ENCODE measurements at places on chromosomes 7 and 10. TPM values are rescaled to one million over a fixed set of nuclear protein-coding genes. Genes with fewer than 3 reads are reported as not detected.
A peak's percentile ranks its signal among the peaks of the same experiment; 100 is the strongest.

DNA sequence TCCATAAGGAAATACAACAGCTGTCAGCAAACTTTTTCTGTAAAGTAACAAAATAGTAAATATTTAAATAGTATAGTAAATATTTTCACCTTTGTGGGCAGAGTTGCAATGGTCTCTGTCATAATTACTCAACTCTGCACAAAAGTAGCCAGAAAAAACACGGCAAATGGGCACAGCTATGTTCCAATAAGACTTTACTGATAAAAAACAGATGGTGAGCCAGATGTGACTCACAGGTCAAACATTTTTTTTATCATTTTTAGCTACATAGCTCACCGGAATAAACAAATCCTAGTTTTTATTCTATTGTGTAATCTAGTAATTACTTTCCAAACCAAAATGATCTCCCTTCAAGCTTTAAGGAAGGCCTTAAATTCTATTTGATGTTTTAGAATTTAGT is 55.3 kb downstream of the NCAPG2 start:
- no peaks in the 10 kb centered on the region for H3K27me3 ChIP-seq
- no peaks in the 10 kb centered on the region for H3K4me1 ChIP-seq
- peaks cover 27% of the 10 kb centered on the region for H3K36me3 ChIP-seq
- DNase-seq = no peak

GRCh38 chr7:77813180-77813579 is 14.6 kb downstream of the PHTF2 start:
- no peak for DNase-seq
- H3K27me3 ChIP-seq = no peaks in the 10 kb centered on the region
- no peak overlapping the region for H3K27ac ChIP-seq
- no peaks in the 10 kb centered on the region for H3K4me1 ChIP-seq

- H3K4me3 ChIP-seq = no peak overlapping the region
- H3K4me1 ChIP-seq = no peaks in the 10 kb centered on the region
- no peak for DNase-seq
- no peaks in the 10 kb centered on the region for H3K27me3 ChIP-seq
Observed at GRCh38 chr10:88288320-88289059, 294.6 kb downstream of the RNLS start.

- H3K27ac ChIP-seq = no peak overlapping the region
- H3K36me3 ChIP-seq = peaks cover 8% of the 10 kb centered on the region
- H3K4me3 ChIP-seq = no peak overlapping the region
- no peaks in the 10 kb centered on the region for H3K4me1 ChIP-seq
- no peak for DNase-seq
Observed at GRCh38 chr7:2134740-2135139, 98.0 kb downstream of the MAD1L1 start.

- no peaks in the 10 kb centered on the region for H3K4me1 ChIP-seq
- H3K27me3 ChIP-seq = no peaks in the 10 kb centered on the region
- no peaks in the 10 kb centered on the region for H3K36me3 ChIP-seq
- no peak overlapping the region for H3K4me3 ChIP-seq
- DNase-seq = no peak
- H3K27ac ChIP-seq = no peak overlapping the region
Observed at GRCh38 chr7:117472335-117472734, 7.5 kb upstream of the CFTR start.

DNA sequence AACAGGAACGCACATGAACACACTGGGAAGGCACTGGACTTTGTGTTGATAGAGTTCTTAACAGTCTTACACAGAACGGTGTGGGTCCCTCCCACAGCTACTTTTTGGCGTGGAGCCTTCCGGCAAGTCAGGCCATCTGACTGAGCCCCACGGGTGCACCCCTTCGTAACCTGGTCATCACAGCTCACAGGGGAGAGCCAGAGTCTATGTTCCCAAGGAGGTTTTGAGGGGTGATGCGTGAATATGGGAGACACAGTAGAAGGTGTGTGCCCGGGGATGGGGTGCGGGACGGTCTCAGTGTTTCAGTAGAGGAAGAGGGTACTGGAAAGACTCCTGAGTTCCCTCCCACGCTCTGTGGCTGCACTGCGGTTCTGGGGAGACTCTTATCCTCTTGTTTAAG is 291.7 kb downstream of the DNAJB6 start:
- DNase-seq = no peak
- no peak overlapping the region for H3K27ac ChIP-seq
- H3K36me3 ChIP-seq = no peaks in the 10 kb centered on the region
- no peak overlapping the region for H3K4me3 ChIP-seq
- H3K4me1 ChIP-seq = no peaks in the 10 kb centered on the region
- H3K27me3 ChIP-seq = peaks cover 1% of the 10 kb centered on the region

GRCh38 chr10:75404815-75405597 is 3.4 kb upstream of the ZNF503 start:
- no peaks in the 10 kb centered on the region for H3K36me3 ChIP-seq
- H3K4me1 ChIP-seq = peaks cover 13% of the 10 kb centered on the region
- DNase-seq = peak; percentile 76

GRCh38 chr10:95404462-95404858 is 113.7 kb upstream of the PDLIM1 start:
- no peak for DNase-seq
- peaks cover 31% of the 10 kb centered on the region for H3K4me1 ChIP-seq
- H3K36me3 ChIP-seq = no peaks in the 10 kb centered on the region
- no peak overlapping the region for H3K4me3 ChIP-seq
- no peak overlapping the region for H3K27ac ChIP-seq
- H3K27me3 ChIP-seq = no peaks in the 10 kb centered on the region

GRCh38 chr7:1992554-1992953 is 240.2 kb downstream of the MAD1L1 start:
- H3K4me3 ChIP-seq = no peak overlapping the region
- no peaks in the 10 kb centered on the region for H3K27me3 ChIP-seq
- DNase-seq = no peak
- H3K4me1 ChIP-seq = no peaks in the 10 kb centered on the region

DNA sequence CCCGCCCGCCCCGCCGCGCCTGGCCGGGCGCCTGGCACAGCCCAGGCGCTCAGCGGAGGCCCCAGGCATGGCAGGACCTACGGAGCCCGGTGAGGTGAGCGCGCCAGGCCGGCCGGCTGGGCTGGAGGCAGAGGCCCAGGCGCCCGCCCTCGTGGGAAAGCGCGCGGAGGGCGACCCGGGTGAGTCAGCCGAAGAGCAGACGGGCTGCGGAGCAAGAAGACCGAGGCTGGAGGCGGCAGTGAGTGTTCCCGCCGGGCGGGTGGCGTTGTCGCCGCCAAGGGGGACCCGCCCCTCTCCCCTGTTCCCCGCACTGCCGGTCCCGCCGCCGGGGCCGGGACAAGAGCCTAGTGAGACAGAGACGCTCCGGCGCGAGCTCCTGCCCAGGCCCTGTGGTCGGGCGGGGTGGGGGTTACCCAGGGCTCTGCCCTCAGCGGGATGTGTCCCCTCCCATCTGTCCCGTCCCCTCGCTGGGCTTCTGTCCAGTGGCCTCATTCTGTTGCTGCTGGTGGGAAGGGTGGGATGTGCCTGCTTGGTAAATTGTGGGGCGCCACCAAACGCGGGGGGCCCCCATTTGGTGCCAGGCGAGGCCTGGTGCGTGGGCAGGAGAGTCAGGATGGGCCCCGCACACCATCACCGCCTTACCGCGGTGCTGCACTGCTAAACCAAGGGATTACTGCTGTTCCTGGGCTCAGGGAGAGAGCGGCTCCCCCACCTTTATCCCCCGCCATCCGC is 17.0 kb upstream of the NODAL start:
- H3K27me3 ChIP-seq = peaks cover 13% of the 10 kb centered on the region
- peaks cover 33% of the 10 kb centered on the region for H3K4me1 ChIP-seq
- H3K27ac ChIP-seq = peak overlapping the region; percentile 53
- DNase-seq = peak; percentile 78
- peak overlapping the region; percentile 43 for H3K4me3 ChIP-seq

- H3K4me3 ChIP-seq = no peak overlapping the region
- H3K36me3 ChIP-seq = no peaks in the 10 kb centered on the region
Observed at GRCh38 chr7:37732253-37732652, 48.7 kb downstream of the GPR141 start.

DNA sequence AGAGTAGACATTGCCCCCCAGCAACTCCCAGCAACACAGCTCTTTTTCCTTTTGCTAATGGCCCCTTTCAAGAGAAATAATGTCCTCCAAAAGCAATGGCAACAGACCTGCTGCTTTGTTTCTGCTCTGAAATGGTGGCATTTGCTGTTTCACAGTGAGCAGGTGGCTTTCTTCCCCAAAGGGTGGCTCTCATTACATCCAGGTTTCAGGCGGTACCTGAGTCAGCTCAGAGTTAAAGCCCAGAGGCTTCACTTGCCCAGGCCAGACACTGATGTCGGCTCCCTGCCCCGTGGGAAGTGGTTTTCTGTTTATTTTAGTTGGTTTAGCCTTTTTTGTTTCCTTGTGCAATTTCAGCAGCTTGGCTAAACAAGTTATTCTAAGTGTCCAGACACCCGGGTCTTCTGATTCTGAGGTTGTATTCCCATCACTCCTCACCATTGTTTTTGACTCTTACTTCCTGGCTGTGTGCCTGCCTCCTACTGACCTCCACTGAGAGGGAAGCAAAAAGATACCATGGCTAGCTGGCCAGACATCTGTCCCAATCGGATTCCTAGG is 7.8 kb upstream of the ATOH7 start:
- H3K27me3 ChIP-seq = no peaks in the 10 kb centered on the region
- no peak for DNase-seq
- no peaks in the 10 kb centered on the region for H3K36me3 ChIP-seq
- no peak overlapping the region for H3K27ac ChIP-seq
- no peak overlapping the region for H3K4me3 ChIP-seq

GRCh38 chr10:74924251-74924963 is 98.0 kb downstream of the KAT6B start:
- peak overlapping the region; percentile 50 for H3K27ac ChIP-seq
- no peak overlapping the region for H3K4me3 ChIP-seq
- no peak for DNase-seq
- no peaks in the 10 kb centered on the region for H3K27me3 ChIP-seq
- H3K4me1 ChIP-seq = peaks cover 65% of the 10 kb centered on the region

GRCh38 chr7:145928937-145929336 is 187.7 kb upstream of the CNTNAP2 start:
- H3K36me3 ChIP-seq = no peaks in the 10 kb centered on the region
- H3K27ac ChIP-seq = no peak overlapping the region
- no peaks in the 10 kb centered on the region for H3K27me3 ChIP-seq
- no peaks in the 10 kb centered on the region for H3K4me1 ChIP-seq
- no peak for DNase-seq

DNA sequence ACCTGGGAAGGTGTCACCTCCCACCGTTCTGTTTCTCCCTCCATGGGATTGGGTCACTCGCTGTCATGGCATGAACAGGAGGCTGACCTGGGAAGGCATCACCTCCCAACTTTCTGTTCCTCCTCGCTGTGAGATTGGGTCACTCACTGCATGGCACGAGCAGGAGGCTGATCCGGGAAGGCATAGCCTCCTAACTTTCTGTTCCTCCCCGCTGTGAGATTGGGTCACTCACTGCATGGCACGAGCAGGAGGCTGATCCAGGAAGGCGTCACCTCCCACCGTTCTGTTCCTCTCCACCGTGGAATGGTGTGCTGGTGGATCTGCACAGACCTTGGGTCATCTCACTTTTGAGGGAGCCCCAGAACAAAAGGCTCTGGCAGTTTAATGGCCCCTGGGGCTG is 239.2 kb upstream of the PRKCQ start:
- no peaks in the 10 kb centered on the region for H3K27me3 ChIP-seq
- peak; percentile 51 for DNase-seq
- H3K4me1 ChIP-seq = no peaks in the 10 kb centered on the region
- no peaks in the 10 kb centered on the region for H3K36me3 ChIP-seq
- no peak overlapping the region for H3K4me3 ChIP-seq

GRCh38 chr7:26189697-26190096 is 10.8 kb downstream of the HNRNPA2B1 start:
- no peak overlapping the region for H3K27ac ChIP-seq
- peaks cover 80% of the 10 kb centered on the region for H3K36me3 ChIP-seq
- no peak for DNase-seq
- no peaks in the 10 kb centered on the region for H3K27me3 ChIP-seq

GRCh38 chr10:4046030-4046429 is 261.0 kb upstream of the KLF6 start:
- H3K4me3 ChIP-seq = no peak overlapping the region
- H3K36me3 ChIP-seq = no peaks in the 10 kb centered on the region
- H3K27me3 ChIP-seq = no peaks in the 10 kb centered on the region

GRCh38 chr7:115356999-115357702 is 435.3 kb downstream of the MDFIC start:
- H3K27ac ChIP-seq = no peak overlapping the region
- no peaks in the 10 kb centered on the region for H3K27me3 ChIP-seq
- H3K4me1 ChIP-seq = no peaks in the 10 kb centered on the region

DNA sequence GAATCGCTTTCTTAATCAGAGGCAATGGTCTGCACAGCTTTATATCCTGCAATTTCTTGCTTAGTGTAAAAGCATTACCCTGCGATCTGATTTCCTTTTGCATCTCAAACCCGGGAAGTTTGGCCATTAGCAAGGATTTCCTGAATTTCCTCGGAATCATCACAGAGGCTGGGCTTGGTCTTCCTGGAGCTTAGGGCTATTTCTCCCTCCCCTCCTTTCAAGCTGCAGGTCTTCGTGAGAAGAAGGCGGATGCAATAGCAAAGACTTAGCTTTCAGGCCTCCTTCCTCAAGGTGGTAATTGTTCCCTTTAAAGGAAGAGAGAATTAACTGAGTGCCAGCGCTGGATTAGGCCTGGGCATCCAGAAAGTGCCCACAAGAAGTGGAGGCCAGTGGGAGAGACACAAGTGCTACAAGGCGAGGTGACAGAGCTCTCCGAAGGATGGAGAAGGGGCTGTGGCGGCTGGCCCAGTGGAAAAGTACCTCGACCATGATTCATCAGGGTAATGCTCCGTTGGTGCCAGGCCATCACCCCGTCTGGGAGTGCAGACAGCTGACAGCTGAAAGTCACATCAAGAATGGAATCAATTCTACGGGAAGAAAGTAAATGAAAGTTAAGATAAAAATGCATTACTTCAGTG is 4.0 kb upstream of the ARMS2 start:
- H3K36me3 ChIP-seq = no peaks in the 10 kb centered on the region
- H3K27ac ChIP-seq = no peak overlapping the region
- H3K4me3 ChIP-seq = no peak overlapping the region
- no peak for DNase-seq
- no peaks in the 10 kb centered on the region for H3K27me3 ChIP-seq
- peaks cover 6% of the 10 kb centered on the region for H3K4me1 ChIP-seq

- peaks cover 25% of the 10 kb centered on the region for H3K4me1 ChIP-seq
- peak overlapping the region; percentile 95 for H3K4me3 ChIP-seq
- peaks cover 6% of the 10 kb centered on the region for H3K27me3 ChIP-seq
- no peak for DNase-seq
Observed at GRCh38 chr10:26696786-26697162, 727 bp upstream of the PDSS1 start.

The CALHM1 gene
- total RNA-seq = 0.15 TPM

The COL26A1 gene
- total RNA-seq = 0.24 TPM

The HABP2 gene
- total RNA-seq = 0.77 TPM

The TMEM120A gene
- total RNA-seq = 42.7 TPM

The LLCFC1 gene
- total RNA-seq = not detected

The SNCG gene
- total RNA-seq = 25.0 TPM

The CHAT gene
- not detected for total RNA-seq

The SLC26A5 gene
- 1.8 TPM for total RNA-seq

The URGCP gene
- total RNA-seq = 26.1 TPM

The ANKRD16 gene
- total RNA-seq = 5.6 TPM

The OR2A7 gene
- 12.1 TPM for total RNA-seq

All from lower lobe of right lung (tissue), 2 donors.